ENCODE measurements at places on chromosomes 7 and 10. TPM values are rescaled to one million over a fixed set of nuclear protein-coding genes. Genes with fewer than 3 reads are reported as not detected.

Gene HILPDA
- total RNA-seq, result 53.7 TPM

Gene ZNF239
- total RNA-seq, result 1.7 TPM

Gene SSBP1
- total RNA-seq, result 245 TPM

Gene PLEKHS1
- total RNA-seq, result 0.05 TPM

DNA sequence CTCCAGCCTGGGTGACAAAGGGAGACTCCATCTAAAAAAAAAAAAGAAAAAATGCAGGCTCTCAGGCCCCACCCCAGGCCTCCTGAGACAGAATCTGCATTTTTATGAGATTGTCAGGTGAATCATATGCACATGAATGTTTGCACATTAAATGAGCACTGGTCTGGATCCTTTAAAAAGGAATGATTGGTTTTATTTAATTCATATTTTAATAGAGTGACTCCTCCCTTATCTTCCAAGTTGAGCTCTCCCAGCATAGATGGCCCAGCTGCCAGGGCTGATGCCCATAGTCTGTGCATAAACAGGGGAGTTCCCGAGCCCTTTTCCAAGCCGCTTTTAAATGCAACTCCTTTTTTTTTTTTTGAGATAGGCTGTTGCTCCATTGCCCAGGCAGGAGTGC, 28.5 kb downstream of the CUX1 start:
- H3K36me3 ChIP-seq, result peaks cover 3% of the 10 kb centered on the region
- no peaks in the 10 kb centered on the region for H3K27me3 ChIP-seq
- H3K27ac ChIP-seq, result no peak overlapping the region
- no peak for DNase-seq
- H3K4me3 ChIP-seq, result no peak overlapping the region

DNA sequence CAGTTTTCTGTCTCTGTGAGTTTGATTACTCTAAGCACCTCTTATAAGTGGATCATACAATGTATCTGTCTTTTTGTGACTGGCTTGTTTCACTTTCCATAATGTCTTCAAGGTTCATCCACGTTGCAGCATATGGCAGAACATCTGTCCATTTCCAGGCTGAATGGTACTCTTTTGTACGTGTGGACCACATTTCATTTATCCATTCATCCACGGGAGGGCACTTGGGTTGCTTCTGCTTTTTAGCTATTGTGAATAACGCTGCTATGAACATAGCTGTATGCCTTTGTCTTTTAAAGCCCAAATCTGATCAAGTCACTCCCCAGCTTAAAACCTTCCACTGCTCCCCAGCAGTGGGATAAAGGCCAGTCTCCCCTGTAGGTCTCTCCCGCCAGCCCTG, 31.5 kb downstream of the EGFR start:
- H3K4me3 ChIP-seq, result no peak overlapping the region
- DNase-seq, result no peak
- H3K36me3 ChIP-seq, result no peaks in the 10 kb centered on the region
- H3K27me3 ChIP-seq, result no peaks in the 10 kb centered on the region

DNA sequence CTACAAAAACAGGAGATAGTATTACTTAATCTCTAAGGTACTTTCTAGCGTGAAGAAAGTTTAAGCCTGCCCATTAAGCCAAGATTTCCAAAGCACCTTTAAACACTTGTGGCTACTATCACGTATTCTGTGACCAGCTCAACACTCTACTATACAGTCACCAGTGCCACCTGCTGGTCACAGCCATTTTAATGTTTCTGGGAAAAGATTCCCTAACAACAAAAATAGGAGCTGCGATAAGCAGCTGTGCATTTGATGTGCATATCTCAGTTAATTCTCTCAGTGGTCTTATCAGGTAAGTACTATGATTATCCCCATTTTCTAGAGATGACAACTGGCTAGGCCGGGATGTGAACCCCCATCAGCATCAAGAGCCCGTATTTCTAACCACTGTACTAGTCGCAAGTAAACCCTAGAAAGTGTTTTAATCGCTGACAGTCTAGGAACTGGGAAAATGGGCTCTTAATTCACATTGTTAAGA, 860 bp downstream of the SEC31B start:
- H3K27me3 ChIP-seq, result no peaks in the 10 kb centered on the region
- H3K4me1 ChIP-seq, result peaks cover 28% of the 10 kb centered on the region
- no peak overlapping the region for H3K4me3 ChIP-seq
- DNase-seq, result peak; percentile 49

DNA sequence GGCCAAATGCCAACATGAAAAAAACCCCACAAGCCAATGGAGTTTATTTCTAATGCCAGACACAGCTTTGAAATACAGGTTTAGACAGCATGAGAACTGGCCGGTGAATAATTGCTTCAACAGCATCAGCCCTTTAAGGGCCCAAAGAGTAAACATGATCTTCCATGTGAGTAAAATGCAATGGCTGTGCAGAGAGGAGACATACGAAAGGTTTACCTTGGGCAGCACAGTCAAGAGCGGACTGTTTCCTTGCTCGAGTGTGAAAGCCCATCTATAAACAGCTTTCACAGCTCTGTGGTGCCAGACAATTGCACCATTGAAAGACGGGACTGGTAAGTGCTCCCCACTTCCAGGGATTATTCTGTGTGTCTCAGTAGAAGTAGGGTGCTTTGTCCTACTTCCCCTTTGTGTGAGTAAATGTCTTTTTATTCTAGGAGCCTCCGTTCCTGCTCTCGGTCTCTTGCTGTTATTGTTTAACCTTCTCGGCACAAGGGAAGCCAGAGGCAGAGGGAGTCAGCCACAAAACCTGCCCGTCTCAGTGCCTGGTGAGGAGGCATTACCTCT, 77.8 kb upstream of the KAT6B start:
- H3K27me3 ChIP-seq, result peaks cover 3% of the 10 kb centered on the region
- peak overlapping the region; percentile 9 for H3K27ac ChIP-seq
- DNase-seq, result no peak
- no peaks in the 10 kb centered on the region for H3K36me3 ChIP-seq

DNA sequence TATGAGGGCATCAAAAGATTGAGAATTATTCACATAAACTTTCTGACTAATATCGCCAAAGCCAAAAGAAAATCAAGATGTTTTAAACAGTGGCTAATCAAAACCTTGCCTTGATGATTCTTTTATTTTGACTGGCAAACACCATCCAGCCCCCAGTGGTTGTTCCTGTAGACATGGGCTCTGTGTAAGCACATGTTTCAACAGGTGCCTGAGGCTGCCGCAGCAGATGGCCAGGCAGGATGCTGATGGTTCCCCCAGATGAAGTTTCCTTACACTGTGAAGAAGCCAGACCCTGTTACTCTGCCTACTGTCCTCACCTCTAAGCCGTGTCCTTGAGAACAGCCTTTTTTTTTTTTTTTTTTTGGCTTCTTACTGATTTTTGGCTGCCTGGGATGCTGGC, 146.5 kb downstream of the RAB11FIP2 start:
- no peak for DNase-seq
- no peak overlapping the region for H3K27ac ChIP-seq
- H3K4me3 ChIP-seq, result no peak overlapping the region
- H3K4me1 ChIP-seq, result no peaks in the 10 kb centered on the region
- H3K36me3 ChIP-seq, result no peaks in the 10 kb centered on the region
- no peaks in the 10 kb centered on the region for H3K27me3 ChIP-seq

GRCh38 chr7:73427902-73428787, 5.4 kb upstream of the FZD9 start:
- no peak for DNase-seq
- H3K4me3 ChIP-seq, result no peak overlapping the region
- H3K27me3 ChIP-seq, result peaks cover 14% of the 10 kb centered on the region
- H3K4me1 ChIP-seq, result no peaks in the 10 kb centered on the region
- no peaks in the 10 kb centered on the region for H3K36me3 ChIP-seq

DNA sequence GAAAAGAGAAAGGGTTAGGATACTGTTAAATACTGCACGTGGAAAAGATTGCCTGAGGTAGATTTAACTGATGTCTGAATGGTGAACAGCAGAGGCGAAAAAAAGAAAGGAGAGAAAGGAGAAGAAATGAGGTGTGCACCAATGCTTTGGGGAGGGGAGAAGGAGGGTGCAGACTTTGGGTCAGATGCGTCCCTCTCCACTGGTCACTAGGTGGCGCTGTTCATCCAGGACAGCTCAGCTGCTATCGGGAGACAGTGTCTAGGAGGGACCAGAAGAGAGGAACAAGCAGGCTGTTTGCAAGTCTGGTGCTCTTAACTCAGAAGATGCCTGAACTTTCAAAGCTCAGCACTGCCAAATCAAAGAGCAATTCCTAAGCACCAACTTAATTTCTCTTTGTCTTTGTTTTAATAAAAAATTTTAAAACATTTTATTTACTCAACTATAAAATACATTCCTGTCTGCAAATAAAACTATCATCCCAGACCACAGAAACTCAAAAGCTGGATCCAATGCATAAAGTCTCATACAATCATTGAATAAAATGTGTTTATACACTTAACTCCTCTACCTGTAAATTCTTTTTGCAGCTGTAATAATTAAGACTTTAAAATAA, 83.9 kb upstream of the PDLIM1 start:
- H3K4me3 ChIP-seq, result no peak overlapping the region
- no peaks in the 10 kb centered on the region for H3K36me3 ChIP-seq
- no peak overlapping the region for H3K27ac ChIP-seq

DNA sequence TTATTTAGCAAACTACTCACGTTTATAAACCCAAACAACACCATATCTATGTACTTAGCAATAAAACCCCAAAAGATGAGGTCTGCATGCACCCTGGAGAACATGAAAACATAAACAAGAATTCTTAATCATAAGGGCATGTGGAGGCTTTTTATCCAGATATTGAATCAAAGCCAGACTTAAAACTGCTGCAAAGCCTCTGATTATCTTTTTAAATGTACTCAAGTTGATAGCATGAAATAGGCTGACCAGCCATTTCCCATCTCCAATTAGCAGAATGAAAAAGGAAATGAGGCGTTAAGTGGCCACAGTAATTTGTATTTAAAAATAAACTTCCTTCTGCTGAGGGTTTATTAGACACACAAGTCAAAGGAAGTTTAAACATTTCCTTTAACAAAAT, 48.3 kb downstream of the ITIH5 start:
- H3K4me3 ChIP-seq, result no peak overlapping the region
- DNase-seq, result no peak
- H3K4me1 ChIP-seq, result no peaks in the 10 kb centered on the region
- H3K27ac ChIP-seq, result no peak overlapping the region

DNA sequence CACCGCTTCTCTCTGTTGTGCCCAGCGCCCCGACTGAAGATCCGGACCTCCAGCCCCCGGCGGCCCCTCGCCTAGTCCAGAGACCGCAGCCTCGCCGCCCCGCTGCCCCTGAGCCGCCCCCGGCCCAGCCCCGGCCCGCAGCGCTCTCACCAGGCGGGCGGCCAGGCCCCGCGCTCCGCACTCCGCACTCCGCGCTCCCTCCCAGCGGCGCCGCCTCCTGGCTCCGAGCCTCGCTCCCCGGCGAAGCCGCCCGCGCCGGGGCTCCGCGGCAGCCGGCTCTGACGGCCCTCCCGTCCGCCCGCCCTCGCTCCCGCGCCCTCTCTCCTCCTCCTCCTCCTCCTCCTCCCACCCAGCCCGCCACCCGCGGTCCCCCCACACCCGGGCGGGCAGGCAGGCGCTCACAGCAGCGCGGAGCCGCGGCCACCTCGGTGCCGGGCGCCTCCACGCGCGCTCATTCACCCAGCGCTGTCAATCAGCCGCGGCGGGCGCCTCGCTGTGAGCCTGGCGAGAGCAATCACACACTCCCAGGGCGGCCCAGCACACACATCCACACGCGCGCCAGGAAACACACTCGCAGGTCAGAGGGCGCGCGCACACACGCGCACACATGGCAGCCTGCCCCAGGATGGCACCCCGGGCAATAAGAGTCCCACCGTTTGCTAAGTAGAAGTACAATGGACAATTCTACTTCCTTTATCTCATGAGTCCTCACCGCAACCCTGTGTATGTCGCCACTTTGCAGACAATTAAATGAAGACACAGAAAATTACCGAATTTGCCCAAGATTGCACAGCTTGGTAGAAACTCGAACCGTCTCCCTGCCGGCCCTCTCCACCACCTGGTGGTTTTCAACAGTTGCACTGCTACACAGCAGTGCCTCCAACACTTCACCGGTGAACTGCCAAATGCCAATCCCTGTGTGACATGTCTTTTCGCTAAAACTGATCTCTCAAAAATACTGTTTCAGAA, at the start of gene PRRT4:
Gene PRRT4 (minus strand): TSS at position 280 of the 969 bp plus-strand sequence.
- no peak within 1 kb of the TSS for H3K27ac ChIP-seq
- H3K36me3 ChIP-seq, result no peaks in the 10 kb centered on the region
- H3K27me3 ChIP-seq, result peaks cover 74% of the 10 kb centered on the region
- H3K4me1 ChIP-seq, result peaks cover 21% of the 10 kb centered on the region
